CD8-positive, alpha-beta memory T cell (primary cell): ENCODE measurements at places on chromosomes 7 and 10. TPM values are rescaled to one million over a fixed set of nuclear protein-coding genes. Genes with fewer than 3 reads are reported as not detected.

PRF1 gene
- total RNA-seq, result 95.7 TPM

POLR2J2 gene
- 9.0 TPM for total RNA-seq

GCK gene
- 1.0 TPM for total RNA-seq

TMEM225B gene
- total RNA-seq, result 0.70 TPM

TMEM229A gene
- total RNA-seq, result not detected

SPDYE6 gene
- total RNA-seq, result not detected

PAX4 gene
- not detected for total RNA-seq

OR13A1 gene
- not detected for total RNA-seq

CHAT gene
- total RNA-seq, result not detected

CNPY1 gene
- total RNA-seq, result not detected

EIF5AL1 gene
- total RNA-seq, result 2.9 TPM

POMZP3 gene
- 19.0 TPM for total RNA-seq

PAPOLB gene
- not detected for total RNA-seq

MIOS gene
- total RNA-seq, result 38.7 TPM

ATRNL1 gene
- not detected for total RNA-seq

ADIRF gene
- not detected for total RNA-seq

SFR1 gene
- total RNA-seq, result 15.5 TPM

PON1 gene
- not detected for total RNA-seq

CYP2E1 gene
- 0.40 TPM for total RNA-seq

TBRG4 gene
- total RNA-seq, result 203 TPM

MYL10 gene
- not detected for total RNA-seq

STRIP2 gene
- 25.0 TPM for total RNA-seq

MRC1 gene
- total RNA-seq, result 1.4 TPM

COL1A2 gene
- 0.18 TPM for total RNA-seq

HHEX gene
- not detected for total RNA-seq

OR2A5 gene
- not detected for total RNA-seq

NUDCD3 gene
- 98.8 TPM for total RNA-seq

CYP3A7 gene
- total RNA-seq, result not detected

SMKR1 gene
- 11.6 TPM for total RNA-seq

CCDC146 gene
- 1.2 TPM for total RNA-seq

FGFBP3 gene
- total RNA-seq, result 3.6 TPM

MEOX2 gene
- total RNA-seq, result not detected

CPA1 gene
- total RNA-seq, result not detected

OR6B1 gene
- not detected for total RNA-seq

OIT3 gene
- not detected for total RNA-seq

LMOD2 gene
- total RNA-seq, result not detected

C10orf95 gene
- 0.57 TPM for total RNA-seq

CFAP70 gene
- 1.2 TPM for total RNA-seq

GIMAP6 gene
- total RNA-seq, result 44.9 TPM

TDRD1 gene
- 0.13 TPM for total RNA-seq

STAMBPL1 gene
- total RNA-seq, result 24.7 TPM

SKIDA1 gene
- 0.35 TPM for total RNA-seq

MUC12 gene
- total RNA-seq, result not detected

WNT2 gene
- not detected for total RNA-seq

SLC35B4 gene
- 18.6 TPM for total RNA-seq

LIPN gene
- not detected for total RNA-seq

CWF19L1 gene
- 48.5 TPM for total RNA-seq

ZNF727 gene
- total RNA-seq, result not detected

EMX2 gene
- not detected for total RNA-seq

C10orf53 gene
- not detected for total RNA-seq

RBP3 gene
- total RNA-seq, result not detected

GHRHR gene
- total RNA-seq, result not detected

WNT8B gene
- total RNA-seq, result not detected

GRID2IP gene
- total RNA-seq, result 0.51 TPM

MOGAT3 gene
- not detected for total RNA-seq

HACD1 gene
- 2.2 TPM for total RNA-seq

AEBP1 gene
- total RNA-seq, result 8.4 TPM

MAT1A gene
- not detected for total RNA-seq

ZCCHC24 gene
- total RNA-seq, result 0.83 TPM
